Right forelimb (tissue), 1 donor: ENCODE measurements at places on chromosomes 6 and 20.
A peak's percentile ranks its signal among the peaks of the same experiment; 100 is the strongest.

- no peak for DNase-seq
These were observed 139.7 kb downstream of the SYNDIG1 start for GRCh38 chr20:24608926-24609667.

DNA sequence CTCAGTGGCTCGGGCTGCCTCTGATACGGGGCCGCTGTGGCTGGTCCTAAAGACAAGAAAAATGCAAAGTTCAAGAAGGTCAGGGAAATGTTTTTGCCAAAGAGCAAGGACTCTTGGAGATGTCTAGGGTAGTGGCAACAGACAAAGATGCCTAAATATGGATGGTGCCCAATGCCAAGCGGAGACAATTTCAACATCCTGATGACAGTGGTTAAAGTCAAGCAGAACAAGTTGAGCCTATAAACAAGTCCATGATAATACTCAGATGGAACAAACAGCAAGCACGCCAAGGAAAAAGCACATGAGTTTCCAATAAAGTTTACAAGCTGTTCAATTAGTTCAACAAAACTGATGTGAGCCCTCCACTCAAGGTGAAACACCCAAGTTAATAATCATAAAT, 51.1 kb downstream of the SLC22A1 start:
- no peak for DNase-seq

DNA sequence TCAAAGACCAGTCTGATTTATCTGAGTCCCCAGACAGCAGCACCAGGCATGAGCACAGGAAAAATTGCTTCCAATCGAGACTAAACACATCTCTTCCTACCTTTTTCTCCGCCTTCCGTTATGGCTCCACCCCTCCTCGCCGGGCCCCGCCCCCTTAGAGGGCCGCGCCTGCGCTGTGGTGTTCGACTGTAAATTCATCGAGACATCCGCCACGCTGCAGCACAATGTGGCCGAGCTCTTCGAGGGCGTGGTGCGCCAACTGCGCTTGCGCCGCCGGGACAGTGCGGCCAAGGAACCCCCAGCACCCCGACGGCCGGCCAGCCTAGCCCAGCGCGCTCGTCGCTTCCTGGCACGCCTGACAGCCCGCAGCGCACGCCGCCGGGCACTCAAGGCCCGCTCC, 8.9 kb downstream of the REM1 start:
- DNase-seq: peak; percentile 75

- no peak for DNase-seq
These were observed 6.4 kb downstream of the DLK2 start for GRCh38 chr6:43448916-43449315.

DNA sequence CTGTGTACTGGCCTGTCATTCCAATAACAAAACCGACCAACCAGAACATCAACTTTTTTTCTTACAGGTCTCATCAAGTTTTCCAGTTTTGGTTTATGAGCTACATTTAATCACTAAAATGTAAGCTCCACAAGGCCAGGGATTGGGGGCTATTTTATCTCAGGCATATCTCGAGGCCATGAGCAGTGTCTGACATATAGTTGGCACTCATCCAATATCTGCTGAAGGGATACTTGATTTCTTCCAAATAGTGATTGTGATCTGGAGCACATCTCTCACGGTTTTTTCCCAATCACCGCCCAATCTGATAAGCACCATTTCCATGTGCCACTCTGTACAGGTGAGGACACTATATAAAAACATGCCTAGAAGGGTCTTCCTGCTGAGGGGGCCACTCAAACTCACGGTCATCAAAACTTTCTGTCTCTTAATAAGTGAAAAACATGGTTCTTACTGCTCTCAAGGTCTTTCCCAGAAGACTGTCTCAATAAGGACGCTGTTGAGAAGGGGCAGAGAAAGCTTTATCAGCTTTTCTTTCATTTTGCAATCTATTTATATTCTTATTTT, 65.5 kb downstream of the MAN1A1 start:
- DNase-seq: no peak

GRCh38 chr6:167668019-167668753, 158.5 kb upstream of the AFDN start:
- DNase-seq: no peak

DNA sequence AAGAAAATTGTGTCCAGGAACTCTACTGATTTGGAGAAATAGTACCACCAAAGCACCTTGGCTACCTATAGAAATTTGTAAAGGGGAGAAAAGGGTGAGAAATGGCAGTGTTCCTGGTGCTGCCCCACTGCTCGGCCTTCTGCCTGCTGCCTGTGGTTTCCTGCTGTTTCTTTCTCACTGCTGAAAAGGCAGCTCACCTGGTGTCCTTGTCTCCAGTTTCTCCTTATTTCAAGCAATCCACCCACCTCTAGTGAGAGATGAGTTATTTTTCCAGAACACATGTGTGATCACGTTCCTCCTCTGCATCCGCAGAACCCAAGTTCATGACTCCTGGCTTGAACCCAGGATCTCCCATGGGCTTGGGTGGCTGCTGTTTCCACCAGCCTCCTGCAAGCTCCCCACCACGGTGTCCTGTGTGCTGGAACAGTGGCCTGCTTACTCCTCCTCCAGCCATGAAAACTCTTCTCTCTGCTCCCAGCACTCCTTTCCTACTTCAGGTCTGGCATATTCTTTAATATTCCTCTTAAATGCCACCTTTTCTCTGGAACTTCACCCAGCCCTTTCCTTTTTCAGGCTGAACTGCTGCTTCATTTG, 48.9 kb downstream of the ELOVL2 start:
- no peak for DNase-seq

GRCh38 chr20:61321481-61321880, 69.4 kb downstream of the CDH4 start:
- no peak for DNase-seq

- no peak for DNase-seq
These were observed 54.0 kb downstream of the TRAF3IP2 start for GRCh38 chr6:111551521-111552231.

- DNase-seq: no peak
These were observed 347.5 kb downstream of the CDH4 start for GRCh38 chr20:61599541-61599992.

GRCh38 chr20:13110796-13111195, 102.0 kb downstream of the SPTLC3 start:
- no peak for DNase-seq

DNA sequence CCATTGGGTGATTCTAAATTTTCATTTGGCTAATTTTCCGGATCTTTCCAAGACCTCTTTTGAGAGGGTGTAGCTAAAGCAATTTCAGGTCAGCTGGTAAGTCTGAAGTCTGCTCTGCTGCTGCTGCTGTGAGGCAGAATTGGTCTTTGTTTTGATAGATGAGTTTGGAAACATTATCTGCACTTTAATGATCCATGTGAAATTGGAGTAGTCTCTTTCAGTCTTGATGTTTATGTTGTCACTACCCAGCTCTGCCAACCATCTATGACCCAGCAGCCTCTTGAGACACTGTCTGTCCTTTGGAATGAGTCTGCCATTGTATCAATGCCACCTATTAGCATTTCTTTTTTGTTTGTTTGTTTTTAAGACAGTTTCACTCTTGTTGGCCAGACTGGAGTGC, 44.1 kb downstream of the TXNDC5 start:
- DNase-seq: no peak
